ENCODE measurements at places on chromosomes 4 and X.

- no peak for DNase-seq
- no peaks in the 10 kb centered on the region for H3K27me3 ChIP-seq
- H3K27ac ChIP-seq: no peak overlapping the region
- H3K4me1 ChIP-seq: peaks cover 11% of the 10 kb centered on the region
- H3K4me3 ChIP-seq: no peak overlapping the region
These were observed 14.0 kb downstream of the TAPT1 start for GRCh38 chr4:16212138-16212782.

DNA sequence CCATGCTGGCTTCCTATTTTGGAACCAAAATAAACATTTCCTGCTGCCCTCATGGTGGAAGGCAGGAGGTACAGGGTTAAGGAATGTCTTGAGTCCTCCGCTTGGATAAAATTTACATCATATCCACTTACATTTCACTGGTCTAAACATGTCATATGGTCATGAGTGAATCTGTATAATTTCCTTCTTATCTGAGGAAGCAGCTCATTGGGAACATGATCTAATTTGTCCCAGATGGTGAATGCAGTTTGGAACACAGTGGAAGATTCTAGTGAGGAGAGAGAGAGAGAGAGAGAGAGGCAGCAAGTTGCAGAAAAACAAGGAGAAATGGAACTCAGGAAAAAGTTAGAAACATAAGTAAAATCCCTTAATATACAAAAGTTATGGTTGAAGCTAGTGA is 46.8 kb downstream of the MXRA5 start:
- H3K36me3 ChIP-seq: no peaks in the 10 kb centered on the region
- H3K27me3 ChIP-seq: no peaks in the 10 kb centered on the region
- no peak overlapping the region for H3K27ac ChIP-seq
- H3K4me3 ChIP-seq: no peak overlapping the region

DNA sequence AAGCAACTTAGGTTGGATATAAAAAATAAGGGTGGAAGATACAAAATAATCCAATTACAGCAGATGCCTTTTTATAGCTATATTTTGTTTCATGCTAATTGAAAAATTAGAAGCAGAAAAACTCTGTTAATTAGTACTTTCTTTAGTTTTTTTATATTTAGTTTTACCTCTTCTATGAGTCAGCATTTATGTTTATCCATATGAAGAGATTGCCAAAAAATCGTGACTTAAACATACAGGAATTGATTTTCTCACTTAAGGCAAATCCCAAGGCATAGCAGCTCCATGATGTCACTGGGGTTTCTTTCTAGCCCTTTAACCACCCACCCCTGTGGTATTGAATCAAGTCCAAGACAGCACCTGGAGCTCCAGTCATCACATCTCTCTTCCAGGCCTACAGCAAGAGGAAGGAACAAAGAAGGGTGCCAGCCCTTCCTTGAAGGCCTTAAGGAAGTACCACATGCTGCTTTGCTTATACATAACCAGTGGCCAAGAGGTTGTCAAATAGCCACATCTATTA is 365.8 kb upstream of the TENM3 start:
- no peaks in the 10 kb centered on the region for H3K27me3 ChIP-seq
- no peak for DNase-seq
- no peaks in the 10 kb centered on the region for H3K36me3 ChIP-seq

DNA sequence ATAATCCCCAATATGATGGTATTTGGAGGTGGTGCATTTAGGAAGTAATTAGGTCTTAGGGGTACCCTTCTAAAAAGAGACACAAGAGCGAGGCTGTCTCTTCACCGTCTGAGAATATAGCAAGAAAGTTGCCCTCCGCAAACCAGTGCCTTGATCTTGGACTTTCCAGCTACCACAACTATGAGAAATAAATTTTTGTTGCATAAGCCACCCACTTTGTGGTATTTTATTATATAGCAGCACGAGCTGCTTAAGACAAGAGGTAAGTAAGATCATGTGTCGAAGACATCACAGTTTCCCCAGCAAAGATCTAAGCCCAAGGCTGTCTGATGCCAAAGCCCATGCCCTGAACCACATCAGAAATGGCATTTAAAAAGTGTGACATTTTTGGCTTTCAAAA is 9.6 kb upstream of the EXOSC9 start:
- no peak for DNase-seq
- H3K27ac ChIP-seq: no peak overlapping the region
- H3K36me3 ChIP-seq: no peaks in the 10 kb centered on the region
- H3K4me1 ChIP-seq: no peaks in the 10 kb centered on the region
- no peaks in the 10 kb centered on the region for H3K27me3 ChIP-seq

DNA sequence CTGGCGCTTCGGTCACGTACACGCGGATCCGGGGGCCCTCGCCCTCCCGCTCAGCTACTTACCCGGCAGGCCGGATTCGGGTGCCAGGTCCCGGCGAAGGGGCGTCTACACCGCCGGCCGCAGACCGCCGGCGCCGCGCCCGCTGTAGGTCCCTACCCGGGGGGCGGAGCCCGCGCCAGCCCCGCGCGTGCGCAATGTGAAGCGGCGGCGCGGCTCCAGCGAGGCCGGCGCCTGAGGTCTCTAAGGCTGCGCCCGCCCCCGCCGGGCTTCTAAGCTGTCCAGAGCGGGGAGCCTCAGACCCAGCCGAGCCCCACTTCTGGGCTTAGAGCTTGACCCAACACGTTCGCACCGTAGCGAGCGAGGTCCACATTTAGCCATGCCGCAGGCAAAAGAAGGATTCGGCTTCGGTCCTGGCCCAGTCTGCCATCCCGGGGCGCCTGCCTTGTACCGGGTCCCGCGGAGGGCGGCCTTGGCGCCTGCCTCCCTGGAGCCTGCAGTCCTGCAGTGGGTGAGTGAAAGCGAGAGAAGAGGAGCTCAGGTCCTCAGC is at the start of gene ZNF518B:
ZNF518B (minus strand) TSS at position 172 of the 547 bp plus-strand sequence. CDS start 11,098 bp downstream, outside the sequence.
- peak; percentile 79 for DNase-seq
- H3K27me3 ChIP-seq: no peaks in the 10 kb centered on the region
- H3K36me3 ChIP-seq: peaks cover 11% of the 10 kb centered on the region
- H3K27ac ChIP-seq: no peak within 1 kb of the TSS

DNA sequence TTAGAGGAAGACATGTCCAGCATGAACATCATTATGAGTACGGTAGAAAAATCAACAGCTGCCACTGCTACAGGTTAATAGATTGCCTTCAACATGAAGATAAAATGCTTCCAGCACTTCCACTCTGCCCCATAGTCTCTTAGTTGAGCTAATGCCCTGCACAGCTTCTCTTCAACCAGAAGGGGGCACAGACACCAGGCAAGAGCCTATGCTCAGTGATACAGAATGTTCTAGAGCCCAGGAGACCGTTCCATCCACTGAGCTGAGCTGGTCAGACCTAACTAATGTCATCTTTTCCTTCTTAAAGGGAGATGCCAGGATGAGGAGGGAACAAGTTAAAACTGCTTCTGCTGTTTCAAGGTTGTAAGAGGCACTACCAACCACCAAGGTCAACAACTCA is 42.2 kb downstream of the SMIM10L2A start:
- no peak overlapping the region for H3K27ac ChIP-seq
- H3K4me1 ChIP-seq: no peaks in the 10 kb centered on the region
- H3K27me3 ChIP-seq: no peaks in the 10 kb centered on the region
- H3K36me3 ChIP-seq: no peaks in the 10 kb centered on the region
- no peak overlapping the region for H3K4me3 ChIP-seq
- no peak for DNase-seq

DNA sequence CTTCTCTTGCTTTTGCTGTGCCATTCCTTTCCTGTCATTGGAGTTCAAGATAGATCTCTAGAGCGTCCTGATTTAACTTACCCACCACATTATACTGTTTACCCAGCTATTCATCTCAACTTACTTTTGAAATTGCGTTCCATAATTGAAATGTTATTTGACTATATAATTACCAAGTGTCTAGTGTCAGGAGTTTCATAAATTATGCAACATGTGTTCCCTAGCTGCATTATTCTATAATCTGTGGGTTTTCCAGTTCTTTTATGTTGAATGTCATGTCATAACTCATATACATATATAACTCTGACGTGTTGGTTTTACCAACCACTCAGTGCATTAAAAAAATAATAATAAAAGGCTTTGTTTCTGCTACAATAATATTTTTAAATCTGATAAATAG is 285.9 kb upstream of the ARSJ start:
- H3K4me3 ChIP-seq: no peak overlapping the region
- H3K36me3 ChIP-seq: no peaks in the 10 kb centered on the region
- H3K27ac ChIP-seq: no peak overlapping the region
- H3K27me3 ChIP-seq: no peaks in the 10 kb centered on the region

- H3K36me3 ChIP-seq: no peaks in the 10 kb centered on the region
- H3K4me1 ChIP-seq: no peaks in the 10 kb centered on the region
- no peak overlapping the region for H3K4me3 ChIP-seq
- H3K27ac ChIP-seq: no peak overlapping the region
- H3K27me3 ChIP-seq: no peaks in the 10 kb centered on the region
These were observed 27.4 kb upstream of the PJA1 start for GRCh38 chrX:69192603-69193002.

DNA sequence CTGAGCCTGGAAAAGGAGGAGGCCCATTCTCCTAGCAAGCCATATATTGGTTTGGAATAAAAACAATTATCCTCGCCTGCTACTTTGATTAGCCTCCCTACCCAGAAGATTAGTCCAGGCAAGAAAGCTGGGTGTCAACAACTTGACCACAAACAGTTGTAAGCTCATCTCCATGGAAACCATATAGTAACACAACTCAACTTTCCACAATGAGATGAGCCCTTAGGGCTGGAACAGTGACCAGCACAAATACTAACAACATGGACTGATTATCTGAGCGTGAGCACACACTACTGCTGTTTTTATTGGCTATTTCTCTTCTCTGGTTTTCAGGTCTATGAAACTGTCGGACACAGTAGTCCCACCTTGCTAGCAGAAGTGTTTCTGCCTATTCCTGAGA is 80.8 kb downstream of the CC2D2A start:
- no peaks in the 10 kb centered on the region for H3K4me1 ChIP-seq
- H3K27ac ChIP-seq: no peak overlapping the region
- DNase-seq: no peak
- H3K27me3 ChIP-seq: no peaks in the 10 kb centered on the region

DNA sequence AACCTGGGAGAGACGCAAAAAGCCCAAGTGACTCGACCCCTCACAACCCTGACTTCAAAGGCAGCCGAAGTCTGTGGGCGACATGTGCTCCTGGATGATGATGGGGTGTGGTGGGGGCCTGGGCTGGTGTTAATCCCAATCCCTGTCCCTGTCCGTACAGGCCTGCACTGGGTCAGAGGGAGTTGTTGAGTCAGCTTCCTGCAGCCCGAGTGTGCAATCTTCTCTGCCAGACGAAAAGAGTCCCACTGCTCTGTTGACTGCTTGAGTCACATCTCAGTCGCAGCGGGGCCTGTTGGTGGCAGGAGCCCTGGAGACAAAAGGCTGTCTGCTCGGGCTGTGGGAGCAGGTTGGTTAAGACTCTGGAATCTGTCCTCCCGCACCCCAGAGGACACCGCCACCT is 10.3 kb downstream of the FAM3A start:
- H3K27me3 ChIP-seq: no peaks in the 10 kb centered on the region
- no peak overlapping the region for H3K4me3 ChIP-seq
- H3K4me1 ChIP-seq: no peaks in the 10 kb centered on the region
- H3K27ac ChIP-seq: no peak overlapping the region
- H3K36me3 ChIP-seq: peaks cover 34% of the 10 kb centered on the region

DNA sequence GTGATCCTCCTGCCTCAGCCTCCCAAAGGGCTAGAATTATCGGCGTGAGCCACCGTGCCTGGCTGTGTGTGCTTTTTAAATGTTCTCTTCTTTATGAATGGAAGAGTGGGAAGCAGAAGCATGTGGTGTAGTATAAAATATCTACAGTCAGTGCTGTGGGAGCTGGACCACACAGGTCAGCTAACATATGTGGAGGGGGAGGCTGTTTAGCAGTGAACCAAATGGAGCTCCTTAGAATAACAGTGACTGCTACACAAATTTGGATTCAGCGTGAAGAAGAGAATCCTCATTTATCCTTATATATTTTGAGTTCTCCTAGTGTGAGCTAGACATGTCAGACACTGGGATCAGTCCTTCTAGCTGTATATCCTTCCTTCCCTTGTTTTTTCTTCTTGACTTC is 3.2 kb downstream of the SNX25 start:
- DNase-seq: no peak
- no peaks in the 10 kb centered on the region for H3K36me3 ChIP-seq
- H3K4me1 ChIP-seq: peaks cover 16% of the 10 kb centered on the region
- H3K27ac ChIP-seq: no peak overlapping the region
